Fibroblast of lung (primary cell): ENCODE measurements at places on chromosomes 2 and 18.

DNA sequence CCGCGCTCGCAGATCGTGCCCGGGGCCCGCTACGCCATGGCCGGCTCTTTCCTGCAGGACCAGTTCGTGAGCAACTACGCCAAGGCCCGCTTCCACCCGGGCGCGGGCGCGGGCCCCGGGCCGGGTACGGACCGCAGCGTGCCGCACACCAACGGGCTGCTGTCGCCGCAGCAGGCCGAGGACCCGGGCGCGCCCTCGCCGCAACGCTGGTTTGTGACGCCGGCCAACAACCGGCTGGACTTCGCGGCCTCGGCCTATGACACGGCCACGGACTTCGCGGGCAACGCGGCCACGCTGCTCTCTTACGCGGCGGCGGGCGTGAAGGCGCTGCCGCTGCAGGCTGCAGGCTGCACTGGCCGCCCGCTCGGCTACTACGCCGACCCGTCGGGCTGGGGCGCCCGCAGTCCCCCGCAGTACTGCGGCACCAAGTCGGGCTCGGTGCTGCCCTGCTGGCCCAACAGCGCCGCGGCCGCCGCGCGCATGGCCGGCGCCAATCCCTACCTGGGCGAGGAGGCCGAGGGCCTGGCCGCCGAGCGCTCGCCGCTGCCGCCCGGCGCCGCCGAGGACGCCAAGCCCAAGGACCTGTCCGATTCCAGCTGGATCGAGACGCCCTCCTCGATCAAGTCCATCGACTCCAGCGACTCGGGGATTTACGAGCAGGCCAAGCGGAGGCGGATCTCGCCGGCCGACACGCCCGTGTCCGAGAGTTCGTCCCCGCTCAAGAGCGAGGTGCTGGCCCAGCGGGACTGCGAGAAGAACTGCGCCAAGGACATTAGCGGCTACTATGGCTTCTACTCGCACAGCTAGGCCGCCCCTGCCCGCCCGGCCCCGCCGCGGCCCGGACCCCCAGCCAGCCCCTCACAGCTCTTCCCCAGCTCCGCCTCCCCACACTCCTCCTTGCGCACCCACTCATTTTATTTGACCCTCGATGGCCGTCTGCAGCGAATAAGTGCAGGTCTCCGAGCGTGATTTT lies 7.6 kb downstream of the TBR1 start:
- no peak for DNase-seq
- peaks cover 86% of the 10 kb centered on the region for H3K27me3 ChIP-seq
- no peaks in the 10 kb centered on the region for H3K4me1 ChIP-seq
- no peaks in the 10 kb centered on the region for H3K36me3 ChIP-seq

DNA sequence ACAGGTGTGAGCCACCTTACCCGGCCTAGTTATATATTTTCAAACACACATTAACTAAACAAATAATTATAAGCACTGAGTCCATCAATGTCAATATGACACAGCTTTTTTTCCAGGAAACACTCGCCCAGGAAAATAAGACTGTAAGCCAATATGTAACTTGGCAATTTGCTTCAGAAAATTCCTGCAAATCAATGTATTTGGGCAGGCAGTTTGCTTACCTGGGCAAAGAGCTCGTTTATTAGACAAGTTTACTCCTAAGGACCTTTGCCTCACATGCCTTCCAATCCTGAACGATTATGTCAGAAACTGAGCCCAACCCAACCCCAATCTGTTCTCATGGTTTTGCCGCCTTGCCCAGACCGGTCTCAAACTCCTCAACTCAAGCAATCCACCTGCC lies 34.7 kb upstream of the NDUFV2 start:
- no peak overlapping the region for H3K4me3 ChIP-seq
- H3K27me3 ChIP-seq: no peaks in the 10 kb centered on the region
- no peaks in the 10 kb centered on the region for H3K36me3 ChIP-seq
- DNase-seq: no peak
- H3K4me1 ChIP-seq: no peaks in the 10 kb centered on the region

GRCh38 chr2:29450596-29451222 lies 335.5 kb downstream of the CLIP4 start:
- no peaks in the 10 kb centered on the region for H3K36me3 ChIP-seq
- peaks cover 2% of the 10 kb centered on the region for H3K4me1 ChIP-seq
- no peak for DNase-seq
- no peak overlapping the region for H3K27ac ChIP-seq
- H3K4me3 ChIP-seq: no peak overlapping the region

- no peak overlapping the region for H3K27ac ChIP-seq
- H3K4me1 ChIP-seq: peaks cover 10% of the 10 kb centered on the region
- no peak for DNase-seq
- no peaks in the 10 kb centered on the region for H3K27me3 ChIP-seq
- H3K4me3 ChIP-seq: no peak overlapping the region
These were observed 50.5 kb downstream of the KCNE4 start for GRCh38 chr2:223102450-223102849.

- DNase-seq: no peak
- H3K4me1 ChIP-seq: no peaks in the 10 kb centered on the region
- no peaks in the 10 kb centered on the region for H3K27me3 ChIP-seq
- H3K4me3 ChIP-seq: no peak overlapping the region
- H3K36me3 ChIP-seq: no peaks in the 10 kb centered on the region
These were observed 143.4 kb downstream of the NR4A2 start for GRCh38 chr2:156189143-156189542.

DNA sequence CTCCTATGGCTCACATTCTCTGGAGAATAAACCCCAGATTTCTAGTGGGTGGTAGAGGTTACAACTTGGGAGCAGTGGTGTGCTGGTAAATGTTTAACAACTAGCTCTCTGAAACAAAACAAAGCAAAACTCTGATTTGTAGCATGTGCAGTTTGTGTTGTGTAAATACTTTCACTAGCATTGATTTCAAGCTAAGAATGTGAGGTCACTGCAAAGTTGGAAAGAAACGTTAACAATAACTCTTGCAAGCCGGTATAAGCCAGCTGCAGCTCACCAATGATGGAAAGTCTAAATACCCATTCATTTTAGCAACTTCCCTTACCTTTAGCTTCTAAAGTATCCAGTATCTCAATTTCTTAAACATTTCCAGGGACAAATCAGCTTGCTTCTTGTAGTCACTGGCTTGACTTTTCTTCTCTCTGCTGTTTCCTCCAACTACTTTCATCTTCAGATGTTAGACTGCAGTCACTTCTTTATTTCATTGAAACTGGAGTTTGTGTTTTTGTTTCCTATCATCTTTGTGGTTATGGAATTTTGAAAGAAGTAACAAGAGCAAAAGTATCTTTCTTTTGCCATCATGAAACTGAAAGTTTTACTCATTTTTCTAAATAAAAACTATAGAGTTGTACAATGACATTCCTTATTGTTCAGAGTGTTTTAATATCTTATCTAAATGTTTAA lies 140.2 kb downstream of the PLCL1 start:
- H3K27me3 ChIP-seq: no peaks in the 10 kb centered on the region
- no peaks in the 10 kb centered on the region for H3K4me1 ChIP-seq
- no peaks in the 10 kb centered on the region for H3K36me3 ChIP-seq
- H3K27ac ChIP-seq: no peak overlapping the region
- DNase-seq: no peak

GRCh38 chr2:150166313-150167051 lies 321.0 kb downstream of the RND3 start:
- peaks cover 9% of the 10 kb centered on the region for H3K4me1 ChIP-seq
- no peak overlapping the region for H3K4me3 ChIP-seq
- peak; percentile 85 for DNase-seq
- H3K27me3 ChIP-seq: no peaks in the 10 kb centered on the region
- H3K36me3 ChIP-seq: no peaks in the 10 kb centered on the region

- H3K4me3 ChIP-seq: no peak overlapping the region
- no peak overlapping the region for H3K27ac ChIP-seq
- no peaks in the 10 kb centered on the region for H3K36me3 ChIP-seq
- DNase-seq: peak; percentile 89
- no peaks in the 10 kb centered on the region for H3K27me3 ChIP-seq
These were observed 105.8 kb upstream of the SPOPL start for GRCh38 chr2:138395565-138396306.

GRCh38 chr2:97695744-97696143 lies 17.6 kb upstream of the ZAP70 start:
- no peaks in the 10 kb centered on the region for H3K4me1 ChIP-seq
- no peak overlapping the region for H3K4me3 ChIP-seq
- H3K36me3 ChIP-seq: no peaks in the 10 kb centered on the region
- DNase-seq: no peak
- H3K27ac ChIP-seq: no peak overlapping the region
